ENCODE measurements at places on chromosomes 12 and 14.

DNA sequence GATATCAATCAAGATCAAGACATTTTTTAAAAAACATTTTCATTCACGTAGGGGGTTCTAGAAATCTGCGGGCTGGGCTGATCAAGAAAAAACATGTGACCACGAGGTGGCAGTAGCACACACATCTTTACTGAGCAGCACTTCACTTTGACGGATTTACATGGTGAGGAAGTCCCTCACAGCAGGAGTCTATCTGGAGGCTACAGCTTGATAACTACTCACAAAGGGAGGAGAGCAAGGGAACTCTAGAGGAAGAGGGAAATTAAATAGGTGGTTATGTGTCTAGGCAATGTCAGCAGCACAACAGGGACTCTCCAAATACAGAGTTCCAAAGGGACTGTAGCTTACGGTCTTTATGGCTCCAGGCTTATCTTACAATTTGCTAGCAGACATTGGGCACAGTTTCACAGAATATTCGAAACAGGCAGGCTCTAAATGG is 248.1 kb downstream of the DPY19L2 start:
- DNase-seq: no peak

GRCh38 chr14:93303659-93304058 is 29.2 kb downstream of the BTBD7 start:
- no peak for DNase-seq

DNA sequence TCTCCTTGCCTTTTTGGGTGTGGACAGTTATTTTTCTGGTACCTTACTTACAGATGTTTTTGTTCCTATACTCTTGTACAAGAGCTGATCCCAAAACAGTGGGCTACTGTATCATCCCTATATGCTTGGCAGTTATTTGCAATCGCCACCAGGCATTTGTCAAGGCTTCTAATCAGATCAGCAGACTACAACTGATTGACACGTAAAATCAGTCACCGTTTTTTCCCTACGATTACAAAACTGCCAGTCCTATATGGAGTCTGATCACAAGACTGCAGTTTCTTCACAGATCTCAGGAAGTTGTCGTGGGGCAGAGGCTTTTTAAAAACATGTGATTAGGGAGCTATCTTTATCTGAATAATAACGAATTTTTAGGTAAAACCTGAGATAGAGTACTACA is 1.3 kb downstream of the LYSET start:
- no peak for DNase-seq

DNA sequence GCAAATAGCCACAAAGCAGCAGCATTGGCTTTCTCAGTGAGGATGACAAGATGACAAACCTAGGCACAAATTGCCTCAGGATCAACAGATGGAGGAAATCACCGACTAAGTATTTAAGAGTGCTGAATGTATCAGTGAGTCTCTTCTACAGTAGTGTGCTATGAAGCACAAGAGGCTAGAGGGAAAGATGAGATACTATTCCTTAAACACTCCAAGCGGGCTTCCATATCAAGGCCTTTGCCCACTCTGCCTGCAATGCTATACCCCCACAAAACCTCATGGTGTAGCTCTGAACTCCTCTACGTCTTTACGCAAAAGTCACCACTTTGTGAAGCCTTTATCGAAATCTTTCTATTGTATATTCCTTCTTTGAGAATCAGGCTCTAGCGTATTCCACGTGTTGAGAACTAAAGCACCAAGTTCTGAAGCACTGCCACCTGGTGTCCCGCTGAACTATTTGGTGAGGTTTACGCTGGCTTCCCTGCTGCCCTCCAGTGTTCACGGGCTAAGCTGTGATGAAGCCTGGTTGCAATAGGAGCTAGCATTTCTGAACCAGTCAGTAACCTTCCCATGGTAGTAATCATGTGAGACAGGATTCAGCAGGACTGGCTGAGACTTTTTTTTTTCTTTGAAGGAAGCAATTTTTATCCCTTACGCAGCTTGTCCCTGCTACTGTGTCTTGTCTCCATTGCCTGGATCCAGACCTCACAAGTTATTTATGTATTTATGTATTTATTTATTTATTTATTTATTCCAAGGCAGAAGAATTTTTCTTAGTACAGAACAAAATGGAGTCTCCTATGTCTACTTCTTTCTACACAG is 426.5 kb upstream of the OR4E1 start:
- DNase-seq: no peak

- DNase-seq: no peak
These were observed 11.8 kb upstream of the ENDOU start for GRCh38 chr12:47736877-47737676.

GRCh38 chr12:89817501-89818226 is 109.0 kb upstream of the ATP2B1 start:
- DNase-seq: no peak

- no peak for DNase-seq
These were observed 7.9 kb upstream of the GNG2 start for GRCh38 chr14:51852541-51852940.

- DNase-seq: no peak
These were observed 23.8 kb downstream of the MAP3K9 start for GRCh38 chr14:70785556-70785955.

- DNase-seq: no peak
These were observed 7.6 kb downstream of the SLC38A2 start for GRCh38 chr12:46364777-46365580.

GRCh38 chr12:72272091-72272661 is at the start of gene TRHDE:
TSS of gene TRHDE (plus strand) at chr12:72272370. CDS start at chr12:72272644, 274 bp downstream.
- no peak for DNase-seq

- DNase-seq: no peak
These were observed 240.8 kb upstream of the PWP1 start for GRCh38 chr12:107444771-107445170.
